ENCODE measurements at places on chromosomes 11 and 22. TPM values are rescaled to one million over a fixed set of nuclear protein-coding genes. Genes with fewer than 3 reads are reported as not detected.

PHETA2 gene
- total RNA-seq = 16.9 TPM

HTR3A gene
- not detected for total RNA-seq

MISFA gene
- total RNA-seq = 0.65 TPM

FGF19 gene
- not detected for total RNA-seq

GDPD4 gene
- total RNA-seq = not detected

NPAS4 gene
- not detected for total RNA-seq

PDGFB gene
- total RNA-seq = 51.0 TPM

All from epithelial cell of umbilical artery (primary cell).